ENCODE measurements at places on chromosomes 13 and 19. TPM values are rescaled to one million over a fixed set of nuclear protein-coding genes. Genes with fewer than 3 reads are reported as not detected.

GRCh38 chr19:1105008-1105872 lies 1.4 kb downstream of the GPX4 start:
- H3K4me1 ChIP-seq: peaks cover 15% of the 10 kb centered on the region
- peak; percentile 55 for DNase-seq
- no peak overlapping the region for H3K27ac ChIP-seq
- peak overlapping the region; percentile 71 for H3K4me3 ChIP-seq
- H3K27me3 ChIP-seq: no peaks in the 10 kb centered on the region

- peak; percentile 16 for DNase-seq
- no peak overlapping the region for H3K4me3 ChIP-seq
- H3K36me3 ChIP-seq: no peaks in the 10 kb centered on the region
- H3K4me1 ChIP-seq: peaks cover 5% of the 10 kb centered on the region
Measured at GRCh38 chr13:46278474-46278873, 66.7 kb downstream of the LRRC63 start.

DNA sequence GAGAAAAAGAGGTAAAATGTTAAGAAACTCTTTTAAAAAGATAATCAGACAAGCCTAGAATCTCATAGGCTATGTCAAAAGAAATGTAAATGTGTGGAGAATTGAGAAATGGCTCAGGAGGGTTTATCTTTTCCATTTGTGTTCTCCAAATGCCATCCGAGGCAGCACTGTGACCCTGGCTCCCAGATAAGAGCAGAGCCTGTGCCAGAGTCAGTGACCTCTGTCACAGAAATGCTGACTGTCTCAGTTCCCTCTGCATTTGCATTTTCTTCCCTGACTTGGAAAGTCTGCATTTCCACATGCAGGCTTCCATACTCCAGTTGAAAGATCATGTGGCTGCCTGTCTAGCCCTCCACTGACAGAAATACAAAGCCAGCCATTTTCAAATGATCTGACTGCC lies 42.0 kb downstream of the SERTM1 start:
- no peaks in the 10 kb centered on the region for H3K27me3 ChIP-seq
- H3K4me3 ChIP-seq: no peak overlapping the region
- peaks cover 26% of the 10 kb centered on the region for H3K4me1 ChIP-seq

GRCh38 chr19:49863935-49864320 lies 3.4 kb downstream of the PNKP start:
- 0 out of 2 replicates have a peak overlapping the region, but pooled peaks have one; percentile 67 for H3K27ac ChIP-seq
- no peak for DNase-seq
- H3K36me3 ChIP-seq: peaks cover 28% of the 10 kb centered on the region

- H3K4me3 ChIP-seq: no peak overlapping the region
- H3K4me1 ChIP-seq: peaks cover 12% of the 10 kb centered on the region
Measured at GRCh38 chr19:47651132-47651531, 42.2 kb downstream of the BICRA start.

GRCh38 chr19:4187313-4188122 lies 5.0 kb downstream of the ANKRD24 start:
- peaks cover 8% of the 10 kb centered on the region for H3K4me1 ChIP-seq
- DNase-seq: no peak
- H3K4me3 ChIP-seq: no peak overlapping the region
- no peaks in the 10 kb centered on the region for H3K36me3 ChIP-seq

DNA sequence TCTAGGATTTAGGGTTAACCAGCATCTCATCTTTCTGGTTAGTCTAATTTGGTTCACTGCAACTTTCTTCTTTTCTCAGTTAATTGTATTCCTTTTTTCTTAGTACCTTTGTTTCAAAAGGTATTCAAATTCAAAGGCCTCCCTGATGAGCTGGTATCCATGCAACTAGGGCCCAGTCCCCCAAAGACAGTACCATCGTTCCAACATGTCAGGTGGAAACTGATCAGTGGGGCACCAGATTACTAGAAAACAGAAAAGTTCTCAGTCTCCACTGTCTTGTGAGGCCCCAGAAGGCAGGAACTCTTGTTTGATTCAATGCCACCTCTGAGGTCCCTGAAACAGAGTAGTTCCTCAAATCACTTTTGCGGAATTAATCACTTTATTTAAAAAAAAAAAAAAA lies 303.2 kb upstream of the NBEA start:
- no peaks in the 10 kb centered on the region for H3K36me3 ChIP-seq
- DNase-seq: no peak
- H3K4me3 ChIP-seq: no peak overlapping the region
- H3K27ac ChIP-seq: no peak overlapping the region
- no peaks in the 10 kb centered on the region for H3K27me3 ChIP-seq

- H3K36me3 ChIP-seq: no peaks in the 10 kb centered on the region
- no peak for DNase-seq
- H3K27me3 ChIP-seq: no peaks in the 10 kb centered on the region
- H3K27ac ChIP-seq: no peak overlapping the region
- H3K4me1 ChIP-seq: no peaks in the 10 kb centered on the region
Measured at GRCh38 chr19:33752018-33752800, 44.5 kb upstream of the KCTD15 start.

- H3K4me1 ChIP-seq: peaks cover 6% of the 10 kb centered on the region
- no peak for DNase-seq
Measured at GRCh38 chr19:51548891-51549305, 17.4 kb upstream of the SIGLEC6 start.

- H3K4me1 ChIP-seq: peaks cover 14% of the 10 kb centered on the region
- H3K27ac ChIP-seq: no peak overlapping the region
- H3K4me3 ChIP-seq: no peak overlapping the region
Measured at GRCh38 chr13:44259045-44260027, 114.3 kb upstream of the SERP2 start.

DNA sequence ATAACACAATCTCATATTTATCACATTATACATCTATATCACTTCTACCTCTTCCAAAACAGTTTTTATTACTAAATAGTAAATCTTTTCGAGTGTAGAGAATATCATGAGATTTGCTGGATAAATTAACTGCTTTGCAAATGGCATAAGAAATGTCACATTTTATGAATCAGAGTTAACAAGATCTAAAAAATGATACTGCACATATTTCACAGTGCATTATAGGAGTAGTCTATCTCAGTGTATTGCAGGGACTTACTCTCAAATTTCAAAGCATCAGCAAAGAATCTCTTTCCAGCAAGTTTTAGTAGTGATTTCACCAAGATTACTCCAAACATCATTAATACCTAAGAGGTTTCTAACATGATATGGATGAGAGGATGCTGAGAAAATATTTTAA lies 687.1 kb upstream of the SLITRK1 start:
- H3K27me3 ChIP-seq: no peaks in the 10 kb centered on the region
- no peak for DNase-seq
- no peaks in the 10 kb centered on the region for H3K36me3 ChIP-seq
- no peak overlapping the region for H3K27ac ChIP-seq
- H3K4me3 ChIP-seq: no peak overlapping the region
- no peaks in the 10 kb centered on the region for H3K4me1 ChIP-seq

DNA sequence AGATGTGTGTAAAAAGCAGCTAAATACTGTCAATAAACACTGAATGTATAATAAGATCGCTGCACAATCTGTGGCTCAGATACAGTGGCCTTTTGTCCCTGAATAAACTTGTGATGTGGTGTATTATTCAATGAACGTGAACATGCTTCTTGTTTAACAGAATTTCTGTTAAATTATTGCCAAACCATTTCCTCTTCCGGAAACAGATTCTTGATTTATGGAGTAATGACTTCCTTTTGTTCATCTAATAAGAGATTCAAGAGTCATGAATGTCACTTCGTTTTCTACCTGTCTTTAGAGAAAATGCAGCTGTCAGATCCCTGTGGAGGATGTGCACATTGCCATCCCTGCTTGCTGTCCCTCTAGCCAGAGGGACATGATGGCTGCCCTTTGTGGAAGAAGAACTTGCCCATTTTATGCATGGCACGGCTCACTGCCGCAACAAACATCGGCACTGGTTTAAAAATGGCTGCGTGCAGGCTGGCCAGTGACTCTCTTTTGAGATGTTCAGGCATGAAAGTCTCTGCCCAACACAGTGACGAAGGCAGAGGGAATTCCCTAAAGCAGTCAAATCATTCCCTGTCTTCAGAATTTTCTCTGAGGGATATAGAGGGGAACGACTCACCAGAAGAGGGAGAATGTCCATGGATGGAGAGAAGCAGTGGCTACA lies 3.1 kb upstream of the TNFSF13B start:
- DNase-seq: no peak
- no peaks in the 10 kb centered on the region for H3K36me3 ChIP-seq
- H3K4me3 ChIP-seq: no peak overlapping the region
- H3K27ac ChIP-seq: 0 out of 2 replicates have a peak overlapping the region, but pooled peaks have one; percentile 26

DNA sequence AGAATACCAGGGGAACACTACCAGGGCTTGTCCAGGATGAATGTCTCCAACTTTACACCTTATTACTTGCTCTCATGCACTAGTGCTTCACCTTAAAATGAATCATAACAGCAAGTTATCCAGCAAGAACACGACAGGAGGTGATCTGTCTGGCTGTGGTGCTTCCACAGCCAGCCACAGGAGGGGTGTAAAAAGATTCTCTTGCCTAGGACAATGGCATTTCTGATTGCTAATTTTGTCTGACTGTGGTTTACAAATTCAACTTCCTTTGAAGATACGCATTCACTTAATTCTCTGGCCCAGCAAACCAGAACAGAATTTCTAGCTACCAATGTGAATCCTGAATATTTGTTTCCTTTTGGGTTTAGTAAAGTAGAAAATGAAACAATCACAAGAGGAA lies 23.1 kb upstream of the COG3 start:
- H3K4me3 ChIP-seq: no peak overlapping the region
- 0 out of 2 replicates have a peak, but pooled peaks cover 3% of the 10 kb centered on the region for H3K27me3 ChIP-seq
- no peaks in the 10 kb centered on the region for H3K36me3 ChIP-seq

DNA sequence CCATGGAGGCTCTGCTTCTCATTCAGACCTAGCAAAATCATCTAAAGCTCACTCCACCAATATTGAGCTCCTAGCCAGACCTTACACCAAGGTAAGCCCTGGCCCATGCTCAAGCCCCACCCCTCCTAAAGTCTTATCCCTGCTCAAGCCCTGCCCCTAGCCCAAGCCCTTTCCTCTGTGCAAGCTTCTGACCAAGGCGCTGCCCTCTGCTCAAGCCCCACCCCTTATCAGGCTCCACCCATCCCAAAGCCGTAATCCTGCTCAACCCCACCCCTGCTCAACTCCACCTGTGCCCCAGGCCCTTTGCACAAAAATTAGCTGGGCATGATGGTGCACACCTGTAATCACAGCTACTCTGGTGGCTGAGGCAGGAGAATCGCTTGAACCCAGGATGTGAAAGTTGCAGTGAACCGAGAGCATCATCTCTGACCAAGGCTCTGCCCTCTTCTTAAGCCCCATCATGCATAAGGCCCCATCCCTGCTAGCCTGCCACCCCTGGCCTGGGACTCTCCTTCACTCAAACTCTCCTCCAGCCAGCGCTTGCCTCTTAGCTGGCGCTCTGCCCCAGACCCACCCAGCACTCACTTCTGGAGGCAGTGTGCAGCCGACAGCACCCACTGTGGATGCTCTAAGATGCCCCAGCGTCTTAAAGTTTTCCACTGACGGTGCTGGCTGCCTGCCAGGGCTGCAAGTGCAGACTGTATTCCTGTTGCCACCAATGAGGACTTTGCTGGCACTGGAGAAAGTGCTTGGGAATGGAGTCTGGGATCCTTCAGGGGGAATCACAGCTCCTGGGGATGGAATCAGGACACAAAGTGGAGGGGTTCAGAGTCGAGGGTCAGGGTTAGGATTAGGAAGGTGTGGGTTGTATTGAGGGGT lies 16.5 kb downstream of the KLK4 start:
- H3K27ac ChIP-seq: no peak overlapping the region
- peaks cover 60% of the 10 kb centered on the region for H3K27me3 ChIP-seq
- DNase-seq: no peak

DNA sequence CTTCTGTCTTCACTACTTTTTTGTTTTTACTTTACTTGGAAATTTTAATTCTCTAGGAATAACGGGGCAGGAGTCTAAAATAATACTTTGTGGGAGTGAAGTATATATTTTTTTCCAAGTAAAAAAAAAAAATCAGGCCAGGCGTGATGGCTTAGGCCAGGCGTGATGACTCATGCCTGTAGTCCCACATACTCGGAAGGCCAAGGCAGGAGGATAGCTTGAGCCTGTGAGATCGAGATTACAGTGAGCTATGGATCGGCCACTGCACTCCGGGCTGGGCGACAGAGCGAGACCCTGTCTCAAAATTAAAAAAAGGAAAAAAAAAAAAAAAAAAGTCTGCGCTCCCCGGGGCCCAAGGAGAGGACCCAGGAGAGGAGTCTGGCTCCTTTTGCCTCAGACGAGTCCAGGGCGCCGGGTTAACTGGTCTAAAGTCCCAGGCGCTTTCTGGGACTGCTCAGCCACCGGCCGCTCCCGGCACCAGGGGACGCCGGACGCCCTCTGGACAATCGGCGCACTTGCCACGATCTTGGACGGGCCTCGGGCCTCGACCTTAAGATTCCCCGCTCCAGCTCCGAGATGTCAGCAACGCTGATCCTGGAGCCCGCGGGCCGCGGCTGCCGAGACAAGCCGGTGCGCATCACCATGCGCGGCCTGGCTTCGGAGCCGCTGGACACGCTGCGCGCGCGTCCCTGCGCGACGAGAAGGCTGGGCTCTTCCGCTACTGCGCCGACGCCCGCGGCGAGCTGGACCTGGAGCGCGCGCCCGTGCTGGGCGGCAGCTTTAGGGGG lies 2.7 kb upstream of the ZFP82 start:
- peaks cover 73% of the 10 kb centered on the region for H3K27me3 ChIP-seq
- peaks cover 24% of the 10 kb centered on the region for H3K4me1 ChIP-seq
- DNase-seq: peak; percentile 67
- no peak overlapping the region for H3K27ac ChIP-seq

DNA sequence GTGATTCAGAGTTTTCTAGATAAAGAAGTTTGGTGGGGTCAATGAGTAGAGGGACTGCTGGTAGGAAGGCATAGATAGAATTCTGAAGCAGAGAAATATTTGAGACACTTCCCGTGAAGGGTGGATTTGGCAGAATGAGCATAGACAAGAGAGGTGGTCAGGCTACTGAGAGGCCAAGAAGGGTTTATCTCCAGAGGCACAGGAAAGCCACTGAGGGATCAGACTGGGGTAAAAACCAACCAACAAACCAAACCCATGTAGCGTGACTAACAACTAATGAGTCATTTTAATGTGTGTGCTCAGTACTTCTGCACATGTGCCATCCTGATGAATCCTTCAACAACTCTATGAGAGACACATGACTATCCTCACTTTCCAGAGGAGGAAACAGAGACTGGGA lies 60.0 kb upstream of the SERP2 start:
- H3K27ac ChIP-seq: no peak overlapping the region
- no peaks in the 10 kb centered on the region for H3K4me1 ChIP-seq
- no peaks in the 10 kb centered on the region for H3K36me3 ChIP-seq
- H3K4me3 ChIP-seq: no peak overlapping the region

GRCh38 chr13:80177327-80177726 lies 163.6 kb downstream of the SPRY2 start:
- H3K27ac ChIP-seq: 0 out of 2 replicates have a peak overlapping the region, but pooled peaks have one; percentile 56
- no peak for DNase-seq
- H3K4me1 ChIP-seq: peaks cover 20% of the 10 kb centered on the region
- H3K27me3 ChIP-seq: no peaks in the 10 kb centered on the region

- no peak for DNase-seq
- no peaks in the 10 kb centered on the region for H3K36me3 ChIP-seq
- H3K27me3 ChIP-seq: peaks cover 54% of the 10 kb centered on the region
- no peak overlapping the region for H3K4me3 ChIP-seq
- peaks cover 18% of the 10 kb centered on the region for H3K4me1 ChIP-seq
- no peak overlapping the region for H3K27ac ChIP-seq
Measured at GRCh38 chr13:97141097-97141496, 81.0 kb upstream of the MBNL2 start.

PCDH20 gene
- 1.3 TPM for total RNA-seq

UHRF1 gene
- 42.5 TPM for total RNA-seq

IGFL2 gene
- not detected for total RNA-seq

LGALS14 gene
- total RNA-seq: not detected

RAP2A gene
- total RNA-seq: 39.0 TPM

DMKN gene
- 284 TPM for total RNA-seq

TMC4 gene
- total RNA-seq: 14.7 TPM

EID2B gene
- 2.7 TPM for total RNA-seq

MBD3L3 gene
- total RNA-seq: not detected

All from WTC11 (cell line).